ENCODE measurements at places on chromosomes 1 and 21. TPM values are rescaled to one million over a fixed set of nuclear protein-coding genes. Genes with fewer than 3 reads are reported as not detected.

DNA sequence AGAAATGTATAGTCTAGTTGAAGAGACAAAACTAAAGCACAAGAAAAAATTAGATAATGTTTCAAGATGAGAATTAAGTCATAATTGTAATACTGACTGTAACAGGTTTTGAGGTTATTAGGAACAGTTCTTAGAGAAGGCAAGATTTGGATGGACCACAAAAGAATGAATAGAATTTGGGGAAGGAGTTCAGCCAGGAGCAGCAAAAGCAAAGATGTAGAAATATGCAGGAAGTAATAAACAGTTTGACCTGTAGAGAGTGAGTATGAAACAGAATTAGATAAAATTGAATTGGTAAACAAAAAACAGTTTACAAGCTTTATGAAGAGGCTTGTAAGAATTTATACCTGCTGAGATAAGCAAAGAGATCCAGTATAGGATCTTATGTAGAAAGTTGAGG is 16.3 kb downstream of the VPS45 start:
- no peak for DNase-seq

DNA sequence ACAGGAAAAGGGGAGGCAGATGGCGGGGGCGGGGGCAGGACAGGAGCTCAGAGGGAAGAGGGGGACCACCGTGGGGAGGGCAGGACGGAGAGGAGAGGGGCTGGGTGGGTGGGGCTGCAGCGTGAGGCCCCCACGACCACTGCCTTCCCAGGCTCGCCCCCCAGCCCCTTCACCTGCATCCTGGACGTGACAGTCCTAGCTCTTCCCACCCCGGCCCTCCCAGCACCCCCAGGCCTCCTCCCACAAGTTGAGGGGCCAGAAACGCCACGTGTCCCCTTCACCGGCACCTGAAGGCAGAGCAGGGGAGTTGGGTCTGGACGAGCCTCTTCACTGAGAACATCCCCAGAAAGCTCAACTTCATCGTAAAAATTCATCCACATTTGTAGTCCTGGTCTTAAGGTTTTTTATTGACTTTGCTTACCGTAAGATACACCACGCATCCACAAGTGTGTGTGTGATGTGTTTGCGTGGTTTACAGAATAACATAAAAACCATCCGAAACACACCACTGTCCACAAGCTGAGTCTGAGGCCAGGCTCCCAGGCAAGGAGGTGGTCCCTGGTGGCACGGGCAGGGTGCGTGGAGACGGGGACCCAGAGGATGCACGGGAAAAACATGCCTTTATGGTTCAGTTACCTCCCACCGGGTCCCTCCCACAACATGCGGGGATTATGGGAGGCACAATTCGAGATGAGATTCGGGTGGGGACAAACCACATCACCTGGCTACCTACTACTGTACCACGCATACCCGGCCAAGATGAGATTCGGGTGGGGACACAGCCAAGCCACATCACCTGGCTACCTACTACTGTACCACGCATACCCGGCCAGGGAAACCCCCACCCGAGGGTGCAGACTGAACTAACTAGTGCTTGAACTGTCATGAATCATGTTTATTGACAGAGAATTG is 13.9 kb upstream of the COL18A1 start:
- DNase-seq: no peak

- DNase-seq: no peak
These were observed 32.5 kb upstream of the HMCN1 start for GRCh38 chr1:185701650-185702049.

DNA sequence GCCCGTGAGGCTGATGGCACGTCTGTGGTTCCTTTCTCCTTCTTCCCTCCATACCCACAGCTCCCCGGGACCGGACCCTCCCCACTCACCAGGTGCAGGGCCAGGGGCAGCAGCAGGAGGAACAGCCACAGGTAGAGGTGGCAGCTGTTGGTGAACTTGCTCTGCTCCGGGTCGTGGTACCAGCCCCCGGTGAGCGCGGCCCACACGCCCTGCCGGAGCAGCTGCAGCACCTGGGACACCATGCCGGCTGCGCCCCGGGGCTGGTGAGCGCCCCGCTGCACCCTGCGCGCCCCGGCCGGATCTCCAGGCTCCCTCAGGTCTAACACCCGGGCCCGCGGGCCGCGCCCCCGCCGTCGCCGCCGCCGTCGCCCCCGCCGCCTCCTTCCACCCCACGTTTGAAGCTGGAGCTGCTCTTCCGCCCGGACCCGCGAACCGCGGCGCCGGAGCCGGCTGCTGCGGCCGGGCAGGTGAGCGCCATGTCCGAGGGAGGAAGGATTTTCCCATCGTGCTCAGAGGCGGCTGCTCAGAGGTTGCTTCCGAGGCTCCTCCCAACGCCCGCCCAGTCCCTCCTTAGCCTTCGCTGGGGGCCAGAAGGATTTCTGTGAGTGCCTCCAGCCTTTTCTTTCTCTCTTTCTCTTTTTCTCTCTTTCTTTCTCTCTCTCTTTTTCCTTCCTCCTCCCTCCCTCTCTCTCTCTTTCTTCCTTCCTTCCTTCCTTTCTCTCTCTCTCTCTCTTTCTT is at the start of gene PCNX2:
PCNX2 (minus strand) TSS at position 489 of the 738 bp plus-strand sequence; CDS start at position 242, 247 bp downstream.
- DNase-seq: peak; percentile 62

- DNase-seq: no peak
These were observed 1.1 kb upstream of the OSBPL9 start for GRCh38 chr1:51615780-51616291.

GRCh38 chr1:84327830-84328229 is 26.3 kb downstream of the SAMD13 start:
- DNase-seq: no peak

- DNase-seq: peak; percentile 63
These were observed 95.2 kb downstream of the KCNJ15 start for GRCh38 chr21:38351961-38352521.

DNA sequence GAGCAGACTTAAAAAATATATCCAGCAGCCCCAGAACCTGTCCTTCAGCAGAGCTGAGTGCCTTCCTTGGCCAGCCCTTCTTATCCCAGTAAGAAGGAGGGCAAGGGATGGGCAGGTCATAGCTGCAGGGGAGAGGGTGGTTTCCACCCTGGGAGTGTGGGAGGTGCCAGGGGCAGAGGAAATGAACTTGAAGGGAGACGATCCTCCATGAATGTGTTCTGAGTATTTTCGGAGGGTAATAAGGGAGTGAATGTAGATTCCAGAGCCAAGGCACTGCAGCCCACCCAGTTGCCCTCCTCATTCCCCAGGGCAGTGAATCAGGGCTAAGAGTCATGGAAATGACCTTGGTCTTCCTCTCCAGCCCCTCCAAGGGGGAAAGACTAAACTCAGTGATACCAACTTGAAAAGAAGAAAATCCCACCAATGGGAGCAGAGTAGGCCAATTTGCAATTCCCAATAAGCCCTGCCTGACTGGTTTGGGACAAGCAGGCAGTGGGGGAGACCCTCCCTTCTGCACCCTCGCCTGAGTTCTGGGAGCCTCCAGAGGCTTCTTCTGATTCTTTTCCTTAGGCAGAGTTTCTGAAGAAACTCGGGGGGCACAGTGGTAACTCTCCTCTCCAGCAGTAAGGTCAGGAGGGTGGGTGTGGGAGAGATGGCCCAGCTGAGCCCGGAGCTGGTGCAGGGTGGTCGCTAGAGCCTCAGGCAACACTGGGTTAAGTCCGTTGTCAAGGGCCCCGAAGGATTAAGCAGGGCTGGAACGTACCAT is 4.2 kb downstream of the MYOG start:
- DNase-seq: no peak

DNA sequence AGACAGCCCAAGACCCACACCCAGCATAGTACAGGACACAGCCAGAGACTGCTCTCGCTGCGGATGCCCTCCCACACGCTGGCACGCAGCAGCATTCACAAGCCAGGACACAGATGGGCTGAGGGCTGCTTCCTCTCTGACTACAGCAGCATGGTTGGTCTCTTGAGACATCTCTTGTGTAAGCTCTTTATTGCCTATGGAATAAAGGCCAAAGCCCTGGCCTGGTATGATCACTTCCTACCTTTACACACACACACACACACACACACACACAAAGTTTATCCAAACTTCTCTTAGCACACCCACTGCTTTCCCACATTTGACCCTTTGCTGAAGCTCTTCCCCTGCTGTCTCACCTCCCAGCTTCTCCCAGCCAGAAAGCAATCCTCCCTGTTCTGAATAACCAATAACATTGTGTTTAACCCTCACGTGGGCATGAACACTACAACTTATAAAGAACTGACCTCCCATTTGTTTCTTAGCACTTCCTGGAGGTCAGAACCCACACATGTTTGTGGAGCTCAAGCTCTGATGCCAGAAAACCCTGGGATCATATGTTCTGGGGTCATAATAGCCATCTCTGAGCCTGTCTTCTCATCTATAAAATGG is 1.2 kb upstream of the LUZP1 start:
- no peak for DNase-seq

GRCh38 chr1:229368347-229368746 is 25.5 kb upstream of the CCSAP start:
- DNase-seq: no peak

DNA sequence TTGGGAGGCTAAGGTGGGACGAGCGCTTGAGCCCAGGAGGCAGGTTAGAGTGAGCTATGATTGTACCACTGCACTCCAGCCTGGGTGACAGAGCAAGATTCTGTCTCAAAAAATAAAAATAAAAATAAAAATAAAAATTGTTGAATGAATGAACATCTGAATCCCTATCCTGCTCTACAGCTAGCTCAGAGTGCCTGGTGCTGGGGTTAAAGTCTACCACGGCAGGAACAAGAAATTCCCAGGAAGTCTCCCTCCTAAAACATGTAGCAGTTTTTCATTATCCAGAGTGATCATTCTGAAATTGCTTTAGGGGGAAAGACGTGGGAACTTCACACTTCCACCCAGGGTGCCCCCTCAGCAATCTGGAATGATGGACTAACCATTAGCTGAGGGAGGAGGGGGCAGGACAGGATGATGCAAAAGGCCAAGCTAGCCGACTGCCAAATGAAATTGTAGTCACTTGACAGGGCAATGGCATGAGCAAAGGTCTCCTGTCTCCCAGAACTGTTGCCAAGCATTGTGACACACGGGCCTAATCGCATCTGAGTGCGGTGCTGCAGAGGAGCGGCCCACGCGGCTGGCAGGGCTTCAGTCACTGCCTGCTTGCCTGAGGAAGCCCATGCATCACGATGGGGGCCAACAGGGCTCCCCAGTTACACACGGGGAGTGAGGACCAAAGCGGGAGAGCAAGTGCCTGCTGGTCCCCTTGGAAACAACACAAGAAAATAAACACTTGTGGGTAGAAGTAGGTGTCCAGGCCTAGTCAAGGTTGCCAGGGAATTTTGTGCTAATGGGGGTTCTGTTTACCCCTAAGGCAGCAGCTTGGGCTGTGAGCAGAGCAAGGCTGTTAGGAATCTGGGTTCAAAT is 85.7 kb downstream of the NENF start:
- peak; percentile 75 for DNase-seq

- DNase-seq: no peak
These were observed 72.4 kb upstream of the TIAM1 start for GRCh38 chr21:31416465-31416864.

DNA sequence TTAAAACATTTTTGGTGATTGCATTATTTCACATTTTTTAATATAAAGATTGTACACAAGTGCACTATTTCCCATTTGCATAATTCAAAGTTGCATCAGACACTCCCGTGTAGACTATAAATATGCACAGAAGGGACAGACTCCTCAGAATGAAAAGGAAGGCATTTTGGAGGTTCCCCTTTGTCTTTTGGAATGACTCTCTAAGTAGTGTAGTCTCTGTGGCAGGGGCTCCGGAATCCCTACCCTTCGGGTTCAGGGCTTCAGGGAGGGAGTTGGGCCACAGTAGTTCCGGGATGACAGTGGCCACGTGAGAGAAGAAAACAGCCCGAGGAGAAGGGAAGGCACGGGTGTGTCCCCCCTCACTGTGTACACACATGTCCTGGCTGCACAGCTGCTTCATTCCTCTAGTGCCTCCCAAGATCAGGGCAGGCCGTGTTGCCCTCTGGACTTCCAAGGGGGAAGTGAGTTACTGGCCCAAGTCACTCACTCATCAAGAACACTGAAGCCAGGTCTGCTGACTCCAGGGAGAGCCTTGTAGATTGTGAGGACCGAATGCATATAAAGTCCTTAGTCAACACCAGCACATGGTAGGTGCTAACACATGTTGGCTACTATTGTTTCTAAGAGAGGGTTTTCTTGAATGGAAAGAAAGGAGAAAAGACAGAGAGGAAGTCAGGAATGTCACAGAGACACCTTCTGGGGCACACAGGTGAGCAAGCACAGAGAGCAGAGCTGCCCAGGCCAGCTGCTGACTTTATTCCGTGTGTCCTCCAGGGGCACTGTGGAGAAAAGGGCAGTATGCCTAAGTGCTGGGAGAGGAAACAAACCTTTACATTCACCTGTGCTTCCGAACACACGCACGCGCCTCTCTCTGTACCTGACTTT is 39.8 kb downstream of the LHX4 start:
- no peak for DNase-seq

Gene WNT9A
- polyA plus RNA-seq: 1.2 TPM

Gene SPOCD1
- 5.5 TPM for polyA plus RNA-seq

Gene CRYBG2
- polyA plus RNA-seq: 2.3 TPM

Gene CCDC185
- not detected for polyA plus RNA-seq

Gene CASQ1
- not detected for polyA plus RNA-seq

Gene CD247
- 0.10 TPM for polyA plus RNA-seq
